Stimulated activated naive CD8-positive, alpha-beta T cell treated with anti-CD3 and anti-CD28 coated beads, Interleukin-15, amount 100 ng/mL, for 72 hours (primary cell): ENCODE measurements at places on chromosomes 4 and X.
A peak's percentile ranks its signal among the peaks of the same experiment; 100 is the strongest.

DNA sequence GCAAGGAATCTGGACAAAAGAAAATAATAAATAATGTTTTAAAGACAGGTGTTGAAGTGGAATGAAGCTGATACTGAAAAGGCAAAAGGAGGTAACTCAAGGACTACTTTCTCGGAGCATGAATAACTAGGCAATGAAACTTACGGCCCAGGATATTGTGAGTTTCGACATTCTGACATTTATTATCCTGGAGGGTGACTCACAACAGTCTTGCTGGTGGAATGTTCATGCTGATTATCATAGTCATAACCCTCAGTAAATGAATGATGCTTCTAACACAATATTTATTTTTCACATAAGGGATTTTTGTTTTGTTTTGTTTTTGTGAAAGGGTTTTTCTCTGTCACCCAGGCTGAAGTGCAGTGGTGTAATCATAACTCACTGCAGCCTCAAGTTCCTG lies 147.0 kb upstream of the HPGD start:
- DNase-seq, result no peak

DNA sequence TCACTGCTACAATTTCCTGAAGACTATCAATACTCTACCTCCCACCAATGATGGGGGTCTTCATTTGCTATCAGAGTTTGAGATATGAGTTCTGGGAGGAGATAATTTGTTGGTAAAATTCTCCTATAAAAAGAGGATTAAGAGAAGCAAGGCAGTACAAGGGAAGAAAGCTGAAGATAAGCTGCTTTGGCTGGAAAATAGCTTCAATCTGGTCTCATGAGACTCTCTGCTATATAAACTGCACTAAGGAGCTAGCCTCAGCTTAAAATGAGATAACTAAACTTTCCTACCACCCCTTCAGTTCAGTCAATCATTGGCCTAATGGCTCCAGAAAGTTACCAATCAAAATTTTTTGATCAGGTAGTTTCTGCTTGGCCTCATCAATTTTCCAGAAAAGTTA lies 2105.0 kb downstream of the ARAP2 start:
- DNase-seq, result no peak

DNA sequence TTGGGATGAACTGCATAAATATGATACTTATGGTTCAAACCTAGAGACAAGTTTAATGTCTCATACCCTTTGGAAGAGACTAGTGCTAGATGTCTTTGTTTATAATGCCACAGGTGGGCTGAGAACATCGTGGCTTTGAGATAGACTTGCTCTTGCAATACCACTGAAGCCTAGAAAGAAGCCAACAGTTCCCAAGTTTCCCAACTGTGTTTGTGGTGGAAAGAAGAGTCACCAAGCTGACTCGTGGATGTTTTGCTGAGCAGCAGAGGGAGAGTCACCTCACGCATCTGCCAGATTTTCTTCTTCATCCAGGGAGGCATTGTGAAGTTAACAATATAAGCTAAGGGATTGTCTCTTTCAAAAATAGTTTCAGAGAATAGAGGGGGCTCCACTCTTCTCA lies 1076.2 kb downstream of the C4orf33 start:
- no peak for DNase-seq

GRCh38 chr4:105715692-105716278 lies 7.2 kb downstream of the GSTCD start:
- no peak for DNase-seq

GRCh38 chr4:44538534-44538933 lies 89.9 kb upstream of the KCTD8 start:
- DNase-seq, result no peak

DNA sequence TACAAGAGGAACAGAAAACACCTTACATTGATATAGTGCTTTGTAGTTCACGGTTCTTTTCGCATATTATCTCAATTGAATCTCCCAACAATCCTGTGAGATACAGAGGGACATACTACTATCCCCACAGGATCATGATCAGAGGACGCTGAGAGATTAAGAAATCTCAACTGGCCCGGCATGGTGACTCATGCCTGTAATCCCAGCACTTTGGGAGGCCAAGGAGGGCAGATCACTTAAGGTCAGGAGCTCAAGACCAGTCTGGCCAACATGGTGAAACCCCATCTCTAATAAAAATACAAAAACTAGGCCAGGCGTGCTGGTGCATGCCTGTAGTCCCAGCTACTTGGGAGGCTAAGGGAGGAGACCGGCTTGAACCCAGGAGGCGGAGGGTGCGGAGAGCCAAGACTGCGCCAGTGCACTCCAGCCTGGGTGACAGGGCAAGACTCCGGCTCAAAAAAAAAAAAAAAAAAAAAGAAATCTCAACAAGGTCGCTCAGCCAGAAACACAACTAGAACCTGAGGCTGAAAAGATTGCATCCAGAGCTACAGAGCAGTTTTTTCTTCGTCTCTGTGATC lies 7.4 kb downstream of the APOO start:
- DNase-seq, result no peak

DNA sequence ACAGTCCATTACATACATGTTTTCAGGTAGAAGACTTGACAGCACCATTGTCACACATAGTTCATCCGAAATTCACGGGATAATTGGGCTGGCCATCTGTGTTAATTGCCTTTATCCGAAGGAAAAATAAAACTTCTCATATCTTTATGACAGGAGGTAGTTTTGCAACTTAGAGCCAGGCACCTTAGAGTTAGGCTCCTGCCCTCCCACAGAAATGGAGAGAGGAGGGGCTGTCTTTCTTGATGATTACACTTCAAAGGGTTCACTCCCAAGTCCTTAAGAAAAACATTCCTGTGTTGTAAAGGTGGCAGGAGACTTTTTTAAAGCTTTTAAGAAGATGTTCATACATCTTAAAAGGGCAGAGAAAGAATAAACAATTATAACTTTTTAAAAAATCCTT lies 10.5 kb upstream of the SCARB2 start:
- no peak for DNase-seq

GRCh38 chrX:15471028-15471427 lies 22.1 kb downstream of the PIR start:
- peak; percentile 34 for DNase-seq

GRCh38 chr4:102638621-102639020 lies 122.1 kb downstream of the MANBA start:
- DNase-seq, result no peak

GRCh38 chrX:133550665-133551485 lies 135.6 kb upstream of the GPC4 start:
- no peak for DNase-seq

GRCh38 chrX:154432210-154432609 lies 3.7 kb downstream of the ATP6AP1 start:
- no peak for DNase-seq

DNA sequence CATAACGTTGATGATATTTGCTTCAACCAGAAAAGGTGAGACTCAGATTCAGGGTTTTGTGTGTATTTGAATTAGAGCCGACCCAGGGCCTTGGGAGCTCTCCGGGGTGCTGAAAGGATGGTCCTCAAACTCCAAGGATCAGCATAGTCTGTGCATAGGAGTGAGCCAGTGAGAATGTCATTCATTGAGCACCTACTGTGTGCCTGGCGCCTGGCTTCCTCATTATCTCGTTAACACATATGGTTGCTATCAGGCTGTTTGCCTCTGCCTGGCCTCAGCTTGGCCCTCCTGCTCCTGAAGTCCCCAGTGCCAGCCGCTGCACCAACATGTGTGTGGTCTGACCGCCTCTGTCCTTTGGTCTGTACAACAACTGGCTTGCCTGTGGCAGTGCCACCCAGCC lies 25.1 kb upstream of the JAKMIP1 start:
- DNase-seq, result no peak

- no peak for DNase-seq
Measured at GRCh38 chrX:27380163-27380845, 82.8 kb downstream of the PPP4R3C start.

GRCh38 chr4:751676-752075 lies 46.0 kb downstream of the PCGF3 start:
- no peak for DNase-seq

- no peak for DNase-seq
Measured at GRCh38 chr4:86960557-86960961, 25.7 kb downstream of the AFF1 start.

DNA sequence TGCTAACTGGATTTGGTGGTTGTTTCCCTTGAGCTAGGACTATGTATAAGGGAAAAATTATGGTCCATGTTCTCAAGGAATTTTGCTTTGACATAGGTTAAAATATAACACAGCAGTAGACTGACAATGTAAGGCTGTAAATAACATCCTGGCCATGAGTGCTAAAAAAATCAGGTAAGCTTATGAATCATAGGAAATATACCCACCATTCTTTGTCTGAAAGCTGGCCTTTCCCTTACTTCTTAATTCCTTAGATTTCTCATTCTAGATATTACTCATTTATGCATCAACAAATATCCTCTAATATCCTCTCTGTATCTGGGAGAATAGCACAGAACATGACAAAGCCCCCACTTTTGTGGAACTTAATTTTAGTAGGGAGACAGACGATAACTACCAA lies 6.8 kb upstream of the CHRNA9 start:
- no peak for DNase-seq

- peak; percentile 52 for DNase-seq
Measured at GRCh38 chr4:244471-244870, 60.8 kb downstream of the ZNF732 start.

DNA sequence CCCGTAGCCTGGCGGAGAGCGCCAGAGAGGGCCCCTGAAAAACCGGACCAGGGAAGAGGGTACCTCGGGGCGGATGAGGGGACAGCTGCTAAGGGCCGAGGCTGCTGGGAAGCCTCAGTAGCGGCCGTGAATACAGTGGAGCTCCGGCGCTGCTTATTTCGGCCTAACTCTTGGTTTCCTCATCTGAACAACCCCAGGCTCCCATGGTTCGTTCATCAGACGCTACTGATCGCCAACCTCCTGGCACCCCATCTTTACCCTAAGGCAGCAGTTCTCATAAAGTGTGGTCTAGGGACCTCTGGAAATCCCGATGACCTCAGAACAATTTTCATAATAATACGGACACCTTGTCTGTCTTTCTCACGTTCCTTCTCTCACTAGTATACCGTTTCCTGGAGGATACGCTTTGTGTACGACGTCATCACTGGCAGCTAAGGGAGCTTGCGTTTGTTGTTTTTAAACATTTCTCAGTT lies 645 bp upstream of the RAB28 start:
- no peak for DNase-seq

DNA sequence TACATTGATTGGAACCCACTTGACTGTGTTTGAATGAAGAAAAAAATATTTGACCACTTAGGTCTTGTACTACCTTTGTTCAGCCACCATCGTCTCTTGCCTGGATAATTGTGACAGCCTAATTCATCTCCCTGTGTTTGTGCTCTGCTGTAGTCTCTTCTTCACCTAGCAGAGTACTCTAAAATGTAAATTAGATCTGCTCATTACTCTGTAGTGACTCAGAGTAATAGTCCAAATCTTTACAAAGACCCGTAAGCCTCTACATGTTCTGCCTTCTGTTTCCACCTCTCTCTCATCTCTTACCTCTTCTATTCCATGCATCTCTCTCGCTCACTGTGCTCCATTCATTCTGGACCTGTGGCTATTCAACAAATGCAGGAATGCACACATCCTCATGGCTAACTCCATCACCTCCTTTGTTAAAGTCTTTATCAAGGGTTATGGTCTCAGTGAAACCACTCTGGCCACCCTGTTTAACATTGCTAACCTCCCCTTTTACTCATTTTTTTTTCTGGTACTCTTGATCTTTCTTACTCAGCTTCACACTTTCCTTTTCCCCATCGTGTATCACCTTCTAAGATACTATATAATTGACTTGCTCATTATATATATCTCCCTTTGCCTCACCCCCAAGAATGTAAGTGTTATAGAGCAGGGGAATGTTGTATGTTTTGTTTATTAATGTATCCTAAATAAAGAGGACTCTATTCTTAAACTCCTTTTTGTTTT lies 98.4 kb downstream of the STIM2 start:
- no peak for DNase-seq

DNA sequence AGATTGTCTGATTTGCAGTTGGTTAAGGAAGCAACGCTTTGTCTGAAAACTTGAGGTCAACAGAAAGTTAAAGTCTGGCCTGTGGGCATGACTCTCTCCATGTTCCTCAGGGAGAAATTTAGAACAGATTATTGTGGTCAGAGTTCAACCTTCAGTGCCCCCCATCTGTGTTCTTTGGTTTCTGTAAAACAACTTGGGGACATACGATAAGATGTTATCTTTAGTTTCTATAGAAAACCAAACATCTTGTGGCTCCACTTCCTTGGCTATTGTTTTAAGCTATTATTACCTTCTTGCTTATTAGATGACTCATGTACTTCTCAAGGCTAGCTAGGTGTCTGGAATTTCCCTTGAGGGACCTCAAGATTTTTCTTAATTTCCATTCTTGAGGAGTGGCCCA lies 507.7 kb downstream of the PDHA2 start:
- no peak for DNase-seq

GRCh38 chrX:129566073-129566472 lies 26.0 kb downstream of the OCRL start:
- no peak for DNase-seq

GRCh38 chr4:106851726-106852125 lies 184.4 kb downstream of the DKK2 start:
- DNase-seq, result no peak

DNA sequence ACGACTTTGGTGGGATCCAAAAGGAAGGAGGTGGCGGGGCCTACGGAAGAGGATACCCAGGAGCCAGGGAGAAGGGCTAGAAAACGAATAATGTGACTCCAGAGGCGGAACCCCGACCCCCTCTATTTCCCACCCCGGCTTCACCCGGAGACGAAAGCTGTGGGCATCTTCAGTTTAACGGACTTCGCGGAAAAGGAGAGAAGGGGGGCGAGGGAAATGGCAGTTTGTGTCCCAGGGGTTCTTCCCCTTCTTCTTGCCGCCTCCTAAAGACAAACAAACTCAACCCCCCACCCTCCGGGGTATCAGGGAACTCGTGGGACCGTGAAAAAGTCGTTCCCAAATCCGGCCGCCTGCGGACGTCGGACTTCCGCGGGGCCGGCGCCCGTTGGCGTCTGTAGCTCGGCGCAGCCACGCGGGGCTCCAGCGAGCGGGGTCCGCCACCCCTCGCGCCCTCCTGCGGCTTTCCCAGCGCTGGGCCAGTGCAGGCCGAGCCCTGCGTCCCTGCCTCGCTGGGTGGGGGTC lies 3.6 kb upstream of the LEF1 start:
- DNase-seq, result no peak

DNA sequence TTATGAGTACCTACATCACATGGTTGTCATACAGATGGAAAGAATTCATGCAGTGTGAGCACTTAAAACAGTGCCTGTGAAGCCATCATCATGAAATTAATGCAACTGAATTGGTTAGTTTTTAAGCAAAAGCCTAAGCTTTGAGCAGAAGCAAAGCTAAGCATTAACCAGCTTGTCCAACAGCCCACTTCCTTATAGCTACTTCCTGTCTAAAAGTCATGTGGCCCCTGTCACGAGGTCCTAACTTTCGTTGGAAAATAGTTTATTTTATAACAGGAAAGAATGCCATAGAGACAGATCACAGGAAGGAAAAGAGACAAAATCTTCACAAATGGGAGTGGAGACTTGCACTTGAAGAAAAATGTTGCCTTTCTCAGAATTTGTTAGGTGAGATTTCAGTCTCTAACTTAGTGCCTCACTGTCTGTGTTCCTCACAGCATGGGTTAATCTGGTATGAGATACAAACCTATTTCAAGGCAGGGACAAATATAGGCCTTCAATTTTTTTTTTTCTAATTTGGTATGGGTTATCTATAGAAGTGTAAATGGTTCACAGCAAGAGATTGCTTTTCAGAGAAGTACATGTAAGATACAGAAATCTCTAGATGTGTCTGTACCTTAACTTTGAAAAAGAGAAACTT lies 27.7 kb upstream of the VCX start:
- no peak for DNase-seq
